ENCODE measurements at places on chromosomes 3 and 15. TPM values are rescaled to one million over a fixed set of nuclear protein-coding genes. Genes with fewer than 3 reads are reported as not detected.

The TMC3 gene
- total RNA-seq = not detected

The NXPE3 gene
- 21.1 TPM for total RNA-seq

DNA sequence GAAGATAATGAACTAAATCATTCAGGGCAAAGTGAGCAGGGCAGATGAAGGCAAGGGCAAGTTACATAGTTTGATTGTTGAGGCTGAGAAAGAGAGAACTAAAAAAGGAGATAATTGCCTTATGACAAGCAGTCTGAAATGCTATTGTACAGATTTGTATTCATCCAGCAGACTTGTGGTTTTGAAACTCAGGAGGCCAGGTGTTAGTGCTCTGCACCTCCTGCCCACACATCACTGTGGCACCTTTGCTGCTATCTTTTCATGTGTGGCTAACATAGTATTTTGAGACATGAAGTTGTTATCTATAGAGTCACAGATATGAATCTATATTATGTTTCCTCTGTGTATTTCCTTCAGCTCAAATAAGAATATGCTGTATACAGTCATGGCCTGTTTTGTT lies 24.3 kb upstream of the SUCLG2 start:
- DNase-seq = no peak

The CADM2 gene
- 0.28 TPM for total RNA-seq

GRCh38 chr3:134294302-134295280 lies 43.9 kb upstream of the RYK start:
- DNase-seq = no peak

The SOX2 gene
- total RNA-seq = 0.19 TPM

The NEK10 gene
- total RNA-seq = 0.65 TPM

The SIDT1 gene
- 2.1 TPM for total RNA-seq

DNA sequence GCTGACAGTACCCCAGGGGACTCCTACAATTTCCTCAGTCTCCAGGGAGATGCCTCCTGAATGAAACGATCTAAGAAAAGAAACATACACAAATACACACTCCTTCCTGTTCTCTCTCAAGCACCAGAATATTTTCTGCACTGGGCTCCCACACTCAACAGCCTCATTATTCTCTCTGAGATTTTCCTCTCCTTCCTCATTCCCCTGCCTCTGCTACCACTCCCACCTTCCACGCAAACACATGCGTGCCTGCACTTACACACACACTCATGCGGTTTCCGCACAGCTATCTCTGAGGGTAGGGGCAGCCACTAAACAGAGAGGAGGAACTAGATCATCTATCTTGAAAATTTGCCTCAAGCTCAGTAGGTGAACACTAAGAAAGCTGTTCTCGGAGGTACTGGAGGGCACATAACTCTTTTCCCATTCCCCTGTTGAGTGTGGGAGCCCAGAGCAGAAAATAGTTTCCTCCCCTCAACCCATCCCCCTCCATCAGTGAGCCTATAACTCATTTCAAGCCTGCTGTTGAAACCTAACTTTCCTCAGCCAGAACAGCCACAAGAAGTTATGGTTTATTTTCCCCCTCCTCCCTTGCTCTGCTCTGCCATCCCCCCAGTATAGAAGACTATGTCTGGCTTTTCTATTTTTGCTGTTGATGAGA lies 30.5 kb upstream of the TIPARP start:
- DNase-seq = no peak

The TNFSF10 gene
- total RNA-seq = 17.3 TPM

DNA sequence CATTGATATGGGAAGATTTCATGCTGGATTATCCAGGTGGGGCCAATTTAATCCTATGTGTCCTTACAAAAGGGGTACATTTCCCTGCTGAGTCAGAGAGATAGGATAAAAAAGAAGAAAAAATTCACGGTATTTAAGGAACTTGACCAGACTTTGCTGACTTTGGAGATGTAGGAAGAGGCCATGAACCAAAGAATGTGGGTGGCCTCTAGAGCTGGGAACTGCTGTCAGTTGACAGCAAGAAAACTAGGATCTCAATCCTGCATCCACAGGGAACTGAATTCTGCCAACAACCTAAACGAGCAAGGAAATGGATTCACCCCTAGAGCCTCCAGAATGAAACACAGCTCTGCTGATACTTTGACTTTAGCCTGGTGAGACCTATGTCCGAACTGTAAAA lies 148.1 kb upstream of the SLC24A5 start:
- no peak for DNase-seq

GRCh38 chr3:120418866-120419490 lies 31.8 kb downstream of the FSTL1 start:
- DNase-seq = no peak

The NLGN1 gene
- total RNA-seq = 11.5 TPM

GRCh38 chr3:159902546-159903314 lies 85.9 kb upstream of the IL12A start:
- DNase-seq = no peak

The CHDH gene
- total RNA-seq = 2.0 TPM

The PPP1R2 gene
- 56.7 TPM for total RNA-seq

GRCh38 chr3:129633751-129634481 lies 27.4 kb upstream of the PLXND1 start:
- peak; percentile 29 for DNase-seq

DNA sequence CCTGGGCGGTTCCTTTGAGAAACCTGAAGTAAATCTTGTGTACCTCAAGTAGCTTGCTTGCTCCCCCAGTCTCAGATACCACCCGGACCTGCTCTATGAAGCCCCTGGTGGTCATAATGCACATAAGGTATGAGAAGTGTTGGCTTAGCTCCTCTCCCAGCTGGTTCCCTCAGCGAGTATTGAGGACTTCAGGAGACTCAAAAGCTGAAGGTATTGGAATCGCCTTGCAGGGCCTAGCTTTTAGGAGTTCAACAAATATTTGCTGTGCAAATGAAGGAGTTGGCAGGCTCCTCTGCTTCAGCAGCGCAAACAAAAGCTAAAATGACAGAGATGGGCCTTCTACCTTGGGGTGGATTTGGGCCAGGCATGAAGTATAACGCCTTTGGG lies 1.7 kb downstream of the CMTM8 start:
- no peak for DNase-seq

DNA sequence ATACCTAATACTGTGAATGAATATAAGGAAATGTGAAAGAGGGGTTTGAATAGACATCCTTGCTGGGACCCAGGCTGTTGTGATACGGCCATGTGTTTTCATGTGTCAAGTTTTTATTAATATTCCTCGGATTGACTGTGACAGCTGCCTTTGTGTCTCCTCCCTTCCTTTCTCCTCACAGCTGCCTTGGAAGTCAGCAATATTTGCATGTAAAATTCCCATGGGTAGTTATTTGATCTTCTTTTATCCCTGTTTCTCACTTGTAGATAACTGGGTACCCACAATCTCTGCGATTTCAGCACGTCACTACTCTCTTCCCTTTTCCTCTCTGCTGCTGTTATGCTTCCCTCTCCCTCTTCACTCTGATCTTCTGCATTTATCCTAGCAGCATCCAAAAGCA lies 9.4 kb downstream of the GPR156 start:
- DNase-seq = no peak

The DISP2 gene
- total RNA-seq = 0.05 TPM

- no peak for DNase-seq
Measured at GRCh38 chr3:129892486-129892856, 1.0 kb downstream of the TMCC1 start.

The ST3GAL6 gene
- total RNA-seq = 6.8 TPM

GRCh38 chr3:195302431-195302830 lies 31.5 kb upstream of the XXYLT1 start:
- no peak for DNase-seq

- DNase-seq = no peak
Measured at GRCh38 chr3:135147657-135148056, 352.6 kb downstream of the EPHB1 start.
